Colonic mucosa (tissue), 4 donors: ENCODE measurements at places on chromosomes 7 and 10. TPM values are rescaled to one million over a fixed set of nuclear protein-coding genes. Genes with fewer than 3 reads are reported as not detected.

GRCh38 chr10:48450233-48450740 is 143.8 kb downstream of the MAPK8 start:
- H3K27me3 ChIP-seq = no peaks in the 10 kb centered on the region
- H3K4me3 ChIP-seq = no peak overlapping the region
- no peaks in the 10 kb centered on the region for H3K36me3 ChIP-seq
- H3K27ac ChIP-seq = no peak overlapping the region

- H3K36me3 ChIP-seq = no peaks in the 10 kb centered on the region
- no peak for DNase-seq
- no peak overlapping the region for H3K27ac ChIP-seq
- no peak overlapping the region for H3K4me3 ChIP-seq
- H3K27me3 ChIP-seq = no peaks in the 10 kb centered on the region
Measured at GRCh38 chr7:70797109-70797514, 334.8 kb upstream of the GALNT17 start.

SFRP5 gene
- 0.57 TPM for total RNA-seq

- H3K4me1 ChIP-seq = no peaks in the 10 kb centered on the region
- no peak overlapping the region for H3K4me3 ChIP-seq
- no peak overlapping the region for H3K27ac ChIP-seq
- H3K27me3 ChIP-seq = no peaks in the 10 kb centered on the region
- H3K36me3 ChIP-seq = no peaks in the 10 kb centered on the region
Measured at GRCh38 chr10:126204320-126204719, 184.0 kb downstream of the ADAM12 start.

ADCY1 gene
- 1.1 TPM for total RNA-seq

GRCh38 chr7:99403764-99404163 is 4.6 kb downstream of the PDAP1 start:
- no peak overlapping the region for H3K27ac ChIP-seq
- peaks cover 11% of the 10 kb centered on the region for H3K36me3 ChIP-seq
- H3K27me3 ChIP-seq = no peaks in the 10 kb centered on the region

DNA sequence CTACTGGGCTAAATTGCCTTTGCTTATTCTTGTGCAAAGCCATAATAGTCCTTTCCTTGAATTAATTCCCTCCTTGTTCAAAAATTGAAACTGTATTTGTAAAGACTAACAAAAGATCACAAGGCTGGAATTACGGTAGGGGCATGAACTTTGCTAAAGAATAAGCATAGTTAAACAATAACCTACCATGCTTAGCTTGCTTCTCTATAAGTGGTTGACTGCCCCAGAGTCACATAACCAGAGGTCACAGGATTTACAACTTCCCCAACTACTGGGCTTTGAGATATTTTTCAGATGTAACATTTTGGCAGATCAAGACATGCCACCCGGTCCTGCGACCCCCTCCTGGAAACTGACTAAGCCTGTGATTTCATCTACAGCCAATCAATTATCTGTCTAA is 181.4 kb downstream of the GPAM start:
- H3K27ac ChIP-seq = no peak overlapping the region
- no peaks in the 10 kb centered on the region for H3K36me3 ChIP-seq
- DNase-seq = no peak
- no peak overlapping the region for H3K4me3 ChIP-seq
- H3K4me1 ChIP-seq = no peaks in the 10 kb centered on the region
- H3K27me3 ChIP-seq = no peaks in the 10 kb centered on the region
